Articular chondrocyte of knee joint (primary cell): ENCODE measurements at places on chromosomes 3 and 15. TPM values are rescaled to one million over a fixed set of nuclear protein-coding genes. Genes with fewer than 3 reads are reported as not detected.

Gene TLR9
- 0.13 TPM in 1 of 2 replicates, not detected in the other for total RNA-seq

Gene IL5RA
- not detected in 2 replicates for total RNA-seq

Gene MAN2A2
- 8.2 and 9.3 TPM in 2 replicates for total RNA-seq

Gene CHAC1
- 9.8 and 14.0 TPM in 2 replicates for total RNA-seq

Gene TM4SF4
- 0.86 and 0.91 TPM in 2 replicates for total RNA-seq

Gene TGM5
- total RNA-seq = 0.22 and 0.78 TPM in 2 replicates

Gene PSMD6
- 84.7 and 97.6 TPM in 2 replicates for total RNA-seq

Gene MSL2
- total RNA-seq = 21.0 and 27.9 TPM in 2 replicates

Gene RLBP1
- total RNA-seq = not detected in 2 replicates

Gene OR5H15
- total RNA-seq = not detected in 2 replicates

Gene TRANK1
- 24.8 and 28.1 TPM in 2 replicates for total RNA-seq

Gene INKA1
- total RNA-seq = 2.5 and 2.8 TPM in 2 replicates

Gene ADAMTS9
- 4.6 and 7.5 TPM in 2 replicates for total RNA-seq

Gene ACKR4
- 3.7 and 5.3 TPM in 2 replicates for total RNA-seq

Gene TIGIT
- not detected in 2 replicates for total RNA-seq

Gene SENP8
- total RNA-seq = 3.4 and 5.7 TPM in 2 replicates

Gene CHRNA5
- 0.26 and 0.32 TPM in 2 replicates for total RNA-seq

Gene ADAMTSL3
- total RNA-seq = 6.0 and 6.6 TPM in 2 replicates

Gene ISL2
- 0.22 TPM in 1 of 2 replicates, not detected in the other for total RNA-seq

Gene HYKK
- 4.7 and 6.7 TPM in 2 replicates for total RNA-seq

Gene CHRD
- 1.7 and 4.7 TPM in 2 replicates for total RNA-seq

Gene SLCO2A1
- total RNA-seq = not detected in 2 replicates

Gene HCN4
- total RNA-seq = not detected in 2 replicates

Gene NGLY1
- total RNA-seq = 33.7 TPM in 2 replicates

Gene HCLS1
- total RNA-seq = 4.0 and 6.5 TPM in 2 replicates

Gene CLRN1
- not detected in 2 replicates for total RNA-seq

Gene C3orf85
- not detected in 2 replicates for total RNA-seq

Gene FBXW12
- not detected in 2 replicates for total RNA-seq

Gene CLDN11
- 23.4 and 39.6 TPM in 2 replicates for total RNA-seq

Gene FANCD2OS
- total RNA-seq = not detected in 2 replicates

Gene MEIS2
- 13.9 and 15.8 TPM in 2 replicates for total RNA-seq

Gene MIX23
- total RNA-seq = 28.0 and 29.2 TPM in 2 replicates

Gene CISH
- total RNA-seq = 0.76 and 1.3 TPM in 2 replicates

Gene RAD51
- 2.4 and 4.8 TPM in 2 replicates for total RNA-seq

Gene CDHR4
- 0.13 TPM in 1 of 2 replicates, not detected in the other for total RNA-seq

Gene GOLGA6L10
- 0.32 and 0.39 TPM in 2 replicates for total RNA-seq

Gene LRRC2
- 10.5 and 18.0 TPM in 2 replicates for total RNA-seq

Gene EOGT
- total RNA-seq = 67.2 and 74.9 TPM in 2 replicates

Gene GPR62
- 0.11 and 0.13 TPM in 2 replicates for total RNA-seq

Gene DAZL
- total RNA-seq = 0.22 TPM in 1 of 2 replicates, not detected in the other

Gene CLN6
- total RNA-seq = 13.0 and 15.4 TPM in 2 replicates

Gene PAK6
- not detected in 2 replicates for total RNA-seq

Gene ACAA1
- total RNA-seq = 37.0 and 46.3 TPM in 2 replicates

Gene CACNA2D3
- 7.3 and 17.7 TPM in 2 replicates for total RNA-seq

Gene KLHL40
- total RNA-seq = not detected in 2 replicates

Gene BCL2A1
- total RNA-seq = 0.43 and 1.7 TPM in 2 replicates

Gene SNAPC5
- total RNA-seq = 15.0 and 19.1 TPM in 2 replicates

Gene ATP8B4
- total RNA-seq = 6.7 and 9.8 TPM in 2 replicates

Gene GP5
- total RNA-seq = under 0.01 and 0.13 TPM in 2 replicates

Gene LDHAL6B
- not detected in 2 replicates for total RNA-seq

Gene OR5H6
- total RNA-seq = not detected in 2 replicates

Gene GOLGA8S
- total RNA-seq = 0.13 and 0.22 TPM in 2 replicates

Gene PLD1
- 54.0 and 56.6 TPM in 2 replicates for total RNA-seq

Gene ADPGK
- total RNA-seq = 59.7 and 65.9 TPM in 2 replicates

Gene ABHD17C
- total RNA-seq = 15.5 and 18.2 TPM in 2 replicates

Gene SPINT1
- 0.26 and 0.97 TPM in 2 replicates for total RNA-seq

Gene CPLX3
- total RNA-seq = not detected in 2 replicates

Gene ARID3B
- total RNA-seq = 2.4 and 2.8 TPM in 2 replicates

Gene ZNF80
- total RNA-seq = not detected in 2 replicates
